ENCODE measurements at places on chromosomes 7 and 10. TPM values are rescaled to one million over a fixed set of nuclear protein-coding genes. Genes with fewer than 3 reads are reported as not detected.
A peak's percentile ranks its signal among the peaks of the same experiment; 100 is the strongest.

The PODXL gene
- polyA plus RNA-seq = 13.3 TPM

The CALCR gene
- 0.34 TPM for polyA plus RNA-seq

The GALNT11 gene
- polyA plus RNA-seq = 20.3 TPM

The FAM13C gene
- 31.7 TPM for polyA plus RNA-seq

The ANKRD30A gene
- polyA plus RNA-seq = not detected

The TAS2R5 gene
- 0.21 TPM for polyA plus RNA-seq

The ELAPOR2 gene
- 1.2 TPM for polyA plus RNA-seq

The ANKRD22 gene
- polyA plus RNA-seq = not detected

The SPDYE6 gene
- polyA plus RNA-seq = 0.05 TPM

The C10orf71 gene
- 24.7 TPM for polyA plus RNA-seq

The FRMD4A gene
- 4.6 TPM for polyA plus RNA-seq

- DNase-seq = no peak
These were observed 22.0 kb downstream of the SUN3 start for GRCh38 chr7:48006866-48007265.

DNA sequence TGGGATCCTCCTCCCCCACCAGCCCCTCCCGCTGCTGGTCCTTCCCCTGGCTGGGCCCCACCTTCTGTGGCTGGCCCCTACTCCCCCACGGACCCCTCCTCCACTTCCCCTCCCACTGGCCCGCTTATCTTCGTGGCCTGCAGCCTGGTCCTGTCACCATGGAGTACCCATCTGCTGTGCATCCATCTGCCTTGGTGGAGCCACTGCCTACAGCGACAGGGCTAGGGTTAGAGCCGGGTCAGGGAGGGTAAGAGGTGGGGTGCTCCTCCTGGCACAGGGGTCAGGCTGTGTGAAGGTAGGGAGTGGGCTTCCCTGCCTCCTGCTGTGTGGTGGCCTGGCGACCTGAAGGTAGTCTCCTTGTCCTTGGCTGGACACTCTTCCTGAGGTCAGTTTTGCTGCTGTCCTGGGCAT lies 5.2 kb downstream of the ADCY1 start:
- no peak for DNase-seq

DNA sequence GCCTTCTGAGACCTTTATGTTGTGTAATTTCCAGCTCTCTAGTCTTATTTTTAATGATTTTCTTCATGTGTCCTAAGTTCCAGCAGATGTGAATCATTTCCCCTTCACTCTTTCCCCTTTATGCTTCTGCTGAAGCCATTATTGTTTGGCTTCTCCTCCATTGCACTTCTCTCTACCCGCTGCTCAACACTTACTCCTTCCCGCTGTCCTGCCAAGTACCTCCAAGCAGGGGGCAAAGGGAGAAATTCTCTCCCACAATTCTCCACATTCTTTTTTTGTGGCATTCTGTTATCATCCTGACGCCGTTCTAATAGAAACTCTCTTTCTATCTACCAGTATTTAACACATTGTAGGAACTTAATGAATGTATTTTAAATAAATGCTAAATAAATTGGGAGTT lies 388.9 kb upstream of the TPK1 start:
- DNase-seq = no peak

GRCh38 chr10:30371954-30372353 lies 22.9 kb upstream of the MTPAP start:
- DNase-seq = no peak

- no peak for DNase-seq
These were observed 97.6 kb upstream of the ZNF804B start for GRCh38 chr7:88661921-88662320.

DNA sequence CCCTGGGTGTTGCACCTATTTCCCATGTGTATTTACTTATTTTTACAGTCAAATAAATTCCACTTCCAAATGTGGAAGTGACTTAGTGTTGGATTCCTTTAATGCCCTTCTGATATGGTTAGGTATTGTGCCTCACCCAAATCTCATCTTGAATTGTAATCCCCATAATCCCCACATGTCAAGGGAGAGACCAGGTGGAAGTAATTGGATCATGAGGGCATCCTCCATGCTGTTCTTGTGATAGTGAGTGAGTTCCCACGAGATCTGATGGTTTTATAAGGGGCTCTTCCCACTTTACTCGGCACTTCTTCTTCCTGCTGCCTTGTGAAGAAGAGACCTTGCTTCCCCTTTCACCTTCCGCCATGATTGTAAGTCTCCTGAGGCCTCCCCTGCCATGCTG lies 136.9 kb downstream of the SNX10 start:
- no peak for DNase-seq

- peak; percentile 60 for DNase-seq
These were observed at the start of gene CUX1 for GRCh38 chr7:101817471-101818286. Gene CUX1, plus strand, starts transcription at chr7:101817626. Its CDS starts 14 bp downstream, at chr7:101817640.

DNA sequence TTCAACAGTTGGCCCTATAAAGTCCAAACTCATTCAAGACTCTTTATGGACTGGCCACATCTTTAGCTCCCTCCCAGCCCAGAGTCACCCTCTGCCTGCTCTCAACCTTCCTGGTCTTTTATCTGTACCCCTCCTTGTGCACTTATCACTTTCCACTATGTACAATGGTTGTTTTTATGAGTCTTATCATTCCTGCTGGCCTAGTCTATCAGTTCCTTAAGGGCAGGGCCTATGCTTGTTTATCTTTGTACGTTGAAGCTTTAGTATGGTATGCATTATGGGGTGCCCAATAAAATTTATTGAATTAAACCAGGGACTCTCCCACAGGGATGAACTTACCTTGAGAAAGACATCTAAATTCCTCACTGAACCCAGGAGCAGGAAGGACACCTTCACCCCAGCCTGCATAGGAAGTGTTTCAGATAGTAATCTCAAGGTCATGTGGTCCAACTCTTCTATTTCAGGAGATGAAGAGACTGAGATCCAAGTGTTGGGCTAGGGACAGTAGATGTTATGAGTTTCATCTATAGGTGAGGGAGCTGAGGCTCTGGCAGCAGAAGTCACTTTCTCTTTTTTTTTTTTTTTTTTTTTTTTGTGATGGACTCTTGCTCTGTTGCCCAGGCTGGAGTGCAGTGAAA lies 13.3 kb upstream of the PDCD4 start:
- DNase-seq = no peak

DNA sequence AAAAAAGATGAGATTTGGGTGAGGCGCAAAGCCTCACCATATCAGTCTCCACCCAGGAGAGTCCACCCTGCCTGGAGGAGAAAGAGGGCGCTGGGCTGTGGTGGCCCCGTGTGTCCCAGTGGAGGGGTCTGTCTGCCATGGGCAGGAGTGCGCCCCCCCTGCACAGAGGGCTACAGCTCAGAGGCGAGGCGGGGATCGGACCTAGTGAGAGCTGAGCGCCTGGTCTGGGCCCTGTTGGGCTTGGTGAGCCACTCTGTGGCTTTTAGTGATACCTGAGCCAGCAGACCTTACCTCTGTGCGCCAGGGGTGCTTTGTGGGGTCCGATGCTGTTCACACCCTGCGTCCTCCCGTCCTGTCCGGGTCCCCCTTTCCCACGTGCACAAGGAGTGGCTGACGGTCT lies 25.9 kb upstream of the GNA12 start:
- no peak for DNase-seq

DNA sequence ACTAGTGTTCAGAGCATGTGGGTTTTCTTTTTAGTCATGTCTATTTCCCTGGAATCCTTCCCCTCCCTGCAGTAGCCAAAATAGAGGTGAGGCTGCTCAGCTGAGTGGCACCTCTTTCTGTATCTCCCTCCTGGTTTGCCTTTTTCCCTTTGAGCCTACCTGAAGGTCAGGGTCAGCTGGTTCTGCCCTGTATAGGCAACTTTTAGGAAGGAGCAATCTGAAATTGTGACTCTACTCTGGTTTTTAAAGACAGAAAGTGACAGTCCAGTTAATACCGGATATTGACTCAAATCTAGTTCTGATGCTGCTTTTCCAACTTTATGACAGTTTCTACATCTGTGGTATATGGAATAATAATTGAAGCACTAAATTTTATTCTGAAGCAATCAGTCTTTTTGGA lies 26.0 kb downstream of the CCM2 start:
- DNase-seq = no peak

DNA sequence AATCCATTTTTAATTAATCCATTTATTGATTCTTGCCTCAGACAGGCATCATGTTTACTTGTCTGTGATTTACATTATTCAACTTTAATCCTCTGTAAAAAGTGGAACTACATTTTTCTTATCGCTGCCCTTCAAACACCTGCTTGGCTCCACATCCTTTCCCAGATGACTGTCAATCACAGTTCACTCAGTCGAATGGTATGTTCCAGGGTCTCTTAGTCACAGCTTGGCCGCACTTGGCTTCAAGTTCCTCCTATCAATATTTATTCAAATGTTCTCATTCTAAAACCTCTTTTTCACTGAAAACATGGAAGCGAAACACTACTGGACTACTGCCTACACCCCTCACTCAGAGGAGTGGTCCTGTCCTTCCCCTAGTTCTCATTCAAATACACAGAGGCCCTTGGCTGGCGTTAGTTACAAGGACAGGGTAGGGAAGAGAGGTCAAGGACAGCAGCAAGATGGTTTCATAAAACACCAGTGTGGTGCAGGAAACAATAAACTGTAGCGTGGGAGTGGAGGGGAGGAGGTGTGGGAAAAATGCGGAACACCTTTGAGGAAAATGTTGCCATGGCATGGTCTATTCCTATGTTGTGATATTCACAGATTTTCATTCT lies 143.2 kb downstream of the USP6NL start:
- no peak for DNase-seq

DNA sequence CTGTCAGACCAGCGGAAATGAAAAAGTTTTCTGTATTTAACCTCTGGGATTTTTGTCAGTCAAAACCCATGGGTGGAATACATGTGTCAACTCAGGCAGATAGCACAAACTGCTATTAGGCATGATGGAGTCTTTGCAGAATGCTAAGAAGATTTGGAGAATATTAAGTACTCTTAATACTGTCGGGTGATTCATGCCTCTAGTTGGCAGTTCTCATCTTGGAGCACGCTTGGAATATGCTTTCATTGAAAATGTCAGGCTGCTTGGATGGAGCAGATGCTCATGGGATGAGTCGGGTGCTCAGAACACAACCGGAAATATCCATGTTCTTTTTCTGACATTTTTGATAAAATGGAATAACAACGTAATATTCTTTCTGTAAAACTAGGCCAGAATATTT lies 27.6 kb upstream of the PRKG1 start:
- no peak for DNase-seq

GRCh38 chr10:128124813-128125403 lies 1.3 kb downstream of the MKI67 start:
- no peak for DNase-seq

GRCh38 chr7:141522657-141523342 lies 28.4 kb upstream of the AGK start:
- DNase-seq = no peak

- DNase-seq = no peak
These were observed 10.0 kb upstream of the PRPS1L1 start for GRCh38 chr7:18037609-18038008.

- no peak for DNase-seq
These were observed 51.3 kb upstream of the CAV2 start for GRCh38 chr7:116447966-116448839.

GRCh38 chr10:42875798-42876341 lies 93.3 kb downstream of the BMS1 start:
- no peak for DNase-seq

- DNase-seq = no peak
These were observed 36.9 kb downstream of the ELFN1 start for GRCh38 chr7:1706721-1707613.

- no peak for DNase-seq
These were observed 148.3 kb downstream of the EXOC4 start for GRCh38 chr7:133401225-133401624.

GRCh38 chr10:44291091-44291490 lies 93.8 kb downstream of the CXCL12 start:
- no peak for DNase-seq

DNA sequence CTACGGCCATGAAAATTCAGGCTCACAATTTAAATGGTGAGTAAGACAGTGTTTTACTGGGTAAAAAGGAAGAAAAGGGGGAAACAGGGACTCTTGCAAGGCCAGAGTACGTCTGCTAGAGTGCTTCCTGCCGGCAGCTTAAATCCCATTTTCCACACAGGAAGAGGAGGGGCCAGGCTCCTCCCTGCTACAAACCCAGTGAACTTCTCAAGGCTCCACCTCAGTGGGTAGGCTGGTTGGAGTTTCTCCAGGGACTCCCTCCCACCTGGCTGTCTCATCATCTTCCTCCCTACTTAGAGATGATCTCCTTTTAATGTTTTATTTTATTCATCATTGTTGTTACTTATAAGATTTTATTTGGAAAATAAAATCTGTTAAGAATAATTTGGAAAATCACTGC lies 62.6 kb upstream of the SEMA3C start:
- no peak for DNase-seq

DNA sequence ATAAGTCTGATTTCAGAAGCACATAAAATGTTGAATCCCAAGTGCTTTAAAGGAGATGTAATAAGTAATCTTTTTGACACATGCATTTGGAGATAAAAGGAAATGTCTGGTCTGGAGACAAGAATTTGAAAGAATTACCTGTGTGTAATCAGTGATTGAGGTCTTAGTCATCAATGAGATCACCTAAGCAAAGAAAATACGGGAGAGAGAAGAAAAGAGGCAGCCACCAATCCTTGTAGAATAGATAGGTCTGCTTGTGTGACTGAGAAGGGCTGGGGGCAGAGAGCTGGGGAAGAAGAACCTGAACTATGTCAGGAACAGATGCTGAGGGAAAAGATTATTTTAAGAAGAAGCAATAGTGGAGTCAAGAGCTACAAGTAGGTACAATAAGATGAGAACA lies 49.3 kb upstream of the ITPRID1 start:
- no peak for DNase-seq

- no peak for DNase-seq
These were observed 54.3 kb upstream of the ITGB1 start for GRCh38 chr10:33012306-33012705.

GRCh38 chr7:118218413-118219156 lies 5.9 kb upstream of the ANKRD7 start:
- no peak for DNase-seq

DNA sequence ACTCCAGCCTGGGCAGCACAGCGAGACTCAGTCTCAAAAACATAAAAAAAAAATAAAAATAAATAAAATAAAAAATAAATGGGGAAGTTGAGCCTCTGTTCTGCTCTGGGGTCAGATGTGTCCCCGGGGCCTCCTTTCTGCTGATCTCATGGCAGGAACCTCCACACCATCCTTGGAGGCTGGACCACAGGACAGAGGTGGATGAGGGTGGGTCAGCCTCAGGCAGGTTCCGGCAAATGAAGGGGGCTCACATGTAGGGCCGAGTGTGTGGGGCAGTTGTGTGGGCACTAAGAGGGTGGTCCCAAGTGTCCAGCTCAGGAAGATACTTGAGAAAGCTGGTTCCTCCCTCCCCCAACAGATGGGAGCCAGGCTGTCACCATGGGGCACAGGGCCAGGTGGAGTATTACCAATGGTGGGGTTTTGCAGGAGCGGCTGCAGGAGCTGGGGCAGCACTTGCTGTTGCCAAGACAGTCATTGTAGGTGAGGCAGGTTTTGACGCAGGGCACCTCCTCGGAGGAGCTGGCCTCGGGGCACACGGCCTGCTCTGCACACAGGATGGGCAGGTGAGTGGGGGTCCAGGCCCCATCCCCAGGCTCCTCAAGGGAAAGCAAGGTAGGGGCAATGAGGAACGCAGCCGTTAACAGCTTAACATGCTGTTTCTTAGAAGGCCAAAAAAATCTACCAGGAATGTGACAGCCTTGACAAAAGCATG lies 13.9 kb upstream of the TBRG4 start:
- DNase-seq = no peak

GRCh38 chr10:79038841-79039201 lies 29.9 kb upstream of the ZMIZ1 start:
- DNase-seq = peak; percentile 46

All from psoas muscle (tissue), 8 donors.